ENCODE measurements at places on chromosomes 16 and 17.
A peak's percentile ranks its signal among the peaks of the same experiment; 100 is the strongest.

DNA sequence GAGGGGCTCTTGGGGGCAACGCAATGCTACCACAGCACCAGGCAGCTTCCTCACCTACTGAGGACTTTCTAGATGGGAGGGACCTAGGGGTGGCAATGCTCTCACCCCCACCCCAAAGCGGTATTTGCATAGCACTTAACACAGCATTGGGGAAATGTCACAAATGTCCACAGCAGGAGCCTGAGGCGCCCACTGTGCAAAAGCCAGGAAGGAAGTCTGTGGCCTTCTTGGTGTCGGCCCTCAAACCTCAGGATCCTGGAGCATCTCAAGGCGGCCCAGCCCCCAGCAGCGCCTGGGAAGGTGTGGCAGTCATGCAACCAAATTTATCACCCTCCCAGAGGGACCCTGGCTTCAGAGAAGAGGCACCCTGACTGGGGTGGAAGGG lies 45.3 kb downstream of the WNT3 start:
- DNase-seq, result no peak

- no peak for DNase-seq
Observed at GRCh38 chr16:24852281-24852721, 6.5 kb downstream of the SLC5A11 start.

GRCh38 chr17:42547001-42547461 lies 5.7 kb upstream of the HSD17B1 start:
- no peak for DNase-seq

- no peak for DNase-seq
Observed at GRCh38 chr17:81516439-81516838, 3.8 kb upstream of the ACTG1 start.

DNA sequence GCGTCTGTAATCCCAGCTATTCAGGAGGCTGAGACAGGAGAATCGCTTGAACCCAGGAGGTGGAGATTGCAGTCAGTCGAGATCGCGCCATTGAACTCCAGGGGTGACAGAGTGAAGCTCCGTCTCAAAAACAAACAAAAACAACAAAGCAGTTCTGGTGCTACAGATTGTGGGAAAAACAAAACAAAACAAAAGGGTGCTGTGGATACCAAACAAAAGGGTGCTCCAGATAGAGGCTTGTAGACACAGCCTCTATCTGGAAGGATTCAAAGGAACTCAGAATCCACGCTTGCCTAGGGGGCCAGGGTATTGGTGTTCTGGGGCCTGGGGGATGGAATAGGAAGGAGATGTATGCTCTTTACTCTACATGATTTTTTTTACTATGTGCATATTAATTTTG lies 2.5 kb downstream of the MYLK3 start:
- DNase-seq, result no peak

- no peak for DNase-seq
Observed at GRCh38 chr16:72621651-72622050, 426.3 kb downstream of the ZFHX3 start.

DNA sequence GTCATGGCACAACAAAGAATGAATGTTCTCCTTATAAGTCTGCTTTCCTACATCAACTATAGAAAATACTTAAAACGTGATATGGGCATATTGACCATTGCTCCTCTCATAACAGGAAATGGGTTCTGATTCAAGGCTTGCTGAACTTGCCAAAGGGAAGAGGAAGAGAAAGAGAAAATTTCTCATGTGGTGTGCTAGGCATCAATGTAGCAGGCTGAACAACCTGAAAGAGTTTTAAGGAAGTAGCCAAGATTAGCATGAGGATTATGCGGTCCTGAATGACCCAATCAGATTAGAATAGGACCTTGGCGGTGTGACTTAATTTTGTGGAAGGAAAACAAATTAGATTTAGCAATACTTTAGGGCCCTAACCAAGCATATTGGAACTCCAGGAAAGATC lies 617.7 kb upstream of the CDH11 start:
- no peak for DNase-seq

- DNase-seq, result no peak
Observed at GRCh38 chr17:31391496-31391949, at the start of gene RAB11FIP4. TSS of gene RAB11FIP4 (plus strand) at chr17:31391675. CDS start at chr17:31391853, 178 bp downstream.

DNA sequence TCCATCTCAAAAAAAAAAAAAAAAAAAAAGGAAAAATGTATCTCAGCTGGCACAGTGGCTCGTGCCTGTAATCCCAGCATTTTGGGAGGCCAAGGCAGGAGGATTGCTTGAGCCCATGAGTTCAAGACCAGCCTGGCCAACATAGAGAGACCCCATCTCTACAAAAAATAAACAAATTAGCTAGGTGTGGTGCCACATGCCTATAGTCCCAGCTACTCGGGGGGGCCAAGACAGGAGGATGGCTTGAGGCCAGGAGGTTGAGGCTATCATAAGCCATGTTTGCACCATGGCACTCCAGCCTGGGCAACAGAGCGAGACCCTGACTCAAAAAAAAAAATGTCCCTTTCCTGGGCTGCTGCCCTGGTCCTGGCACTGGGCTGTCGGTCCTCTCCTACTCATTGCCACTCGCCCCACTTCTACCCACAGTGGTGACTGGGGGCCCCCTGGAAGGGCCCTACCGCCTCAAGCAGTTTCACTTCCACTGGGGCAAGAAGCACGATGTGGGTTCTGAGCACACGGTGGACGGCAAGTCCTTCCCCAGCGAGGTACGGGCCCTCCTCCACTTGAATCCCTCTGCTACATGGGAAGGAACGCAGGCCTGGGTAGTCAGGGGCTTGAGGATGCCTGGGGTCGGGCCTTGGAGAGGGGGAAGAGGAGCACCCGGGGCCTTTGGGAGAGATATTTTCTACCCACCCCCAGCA lies 6.1 kb downstream of the CA7 start:
- no peak for DNase-seq

GRCh38 chr16:79093554-79093967 lies 507.0 kb downstream of the MAF start:
- peak; percentile 9 for DNase-seq

- no peak for DNase-seq
Observed at GRCh38 chr16:89828870-89829629, 775 bp downstream of the SPIRE2 start.

DNA sequence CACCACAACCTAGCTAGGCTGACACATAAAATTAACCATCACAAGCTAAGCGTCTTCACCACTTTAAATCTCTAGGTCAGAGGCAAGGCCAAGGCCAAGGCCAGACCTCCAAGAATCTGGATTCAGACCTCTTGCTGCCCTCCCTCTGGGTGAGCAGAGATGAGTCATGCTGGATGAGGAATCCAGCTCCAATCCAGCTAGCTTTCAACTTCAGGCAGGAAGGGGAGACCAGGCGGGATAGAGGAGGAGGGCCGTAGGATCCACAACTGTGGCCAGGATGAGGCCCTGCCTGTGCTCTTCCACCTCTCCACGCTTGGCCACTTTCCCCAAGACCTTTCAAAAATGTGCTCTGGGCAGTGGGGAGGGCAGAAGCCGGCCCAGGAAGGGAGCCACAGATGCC lies 14.7 kb downstream of the LRRC75A start:
- no peak for DNase-seq

DNA sequence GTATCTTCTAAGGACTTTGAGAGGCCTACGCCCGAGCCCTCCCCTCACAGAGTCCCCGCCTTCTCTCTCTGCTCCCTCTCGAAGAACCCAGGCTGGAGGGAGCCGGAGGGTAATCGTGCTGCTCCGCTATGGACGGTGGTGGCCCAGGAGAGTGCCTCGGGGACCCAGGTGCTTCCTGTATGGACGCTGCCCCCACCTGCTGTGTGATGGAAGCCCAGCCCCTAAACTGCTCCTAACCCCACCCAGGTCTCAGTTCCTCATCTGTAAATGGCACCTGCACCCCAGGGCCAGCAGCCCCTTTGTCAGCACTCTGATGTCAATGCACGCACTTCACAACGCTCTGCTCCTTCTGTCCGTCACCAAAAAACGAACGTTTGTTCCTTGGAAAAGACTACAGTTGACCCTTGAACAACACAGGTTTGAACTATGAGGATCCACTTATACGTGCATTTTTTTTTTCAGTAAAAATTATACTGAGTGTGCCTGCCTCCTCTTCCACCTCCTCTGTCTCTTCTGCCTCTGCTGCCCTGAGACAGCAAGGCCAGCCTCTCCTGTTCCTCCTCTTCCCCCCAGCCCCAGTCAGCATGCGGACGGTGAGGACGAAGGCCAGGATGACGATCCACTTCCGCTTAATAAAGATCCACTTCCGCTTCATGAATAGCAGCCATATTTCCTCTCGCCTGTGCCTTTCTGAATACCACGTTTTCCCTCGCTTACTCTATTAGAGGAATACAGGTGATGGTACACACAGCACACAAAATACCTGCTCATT lies 118.3 kb downstream of the BANP start:
- DNase-seq, result no peak

- DNase-seq, result no peak
Observed at GRCh38 chr17:79248843-79249493, 174.3 kb downstream of the ENGASE start.

DNA sequence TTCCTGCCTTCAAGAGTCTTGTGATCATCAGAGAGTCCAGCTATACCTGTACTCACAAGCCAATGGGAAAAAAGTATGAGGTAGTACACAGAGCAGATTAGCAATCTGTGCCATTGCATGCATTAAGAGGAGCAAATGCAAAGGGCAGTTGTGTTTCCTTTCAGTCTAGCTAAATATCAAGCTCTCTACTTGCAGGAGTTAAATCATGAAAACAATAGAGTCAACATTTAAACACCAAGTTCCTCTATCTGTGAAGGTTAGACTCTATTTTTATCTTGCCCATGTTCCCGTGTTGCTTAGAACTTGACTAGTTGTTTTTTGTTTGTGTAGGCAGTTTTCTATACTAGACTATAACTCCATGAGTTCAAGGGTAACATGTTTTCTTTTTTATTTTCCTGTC lies 4.7 kb upstream of the FAM20A start:
- DNase-seq, result no peak

- no peak for DNase-seq
Observed at GRCh38 chr16:74743668-74744299, 30.8 kb downstream of the FA2H start.

GRCh38 chr17:27904534-27905446 lies 11.6 kb upstream of the LYRM9 start:
- no peak for DNase-seq

- peak; percentile 50 for DNase-seq
Observed at GRCh38 chr17:40582328-40582901, 17.1 kb upstream of the CCR7 start.

- DNase-seq, result no peak
Observed at GRCh38 chr17:34680151-34680550, 100.8 kb downstream of the TMEM132E start.

DNA sequence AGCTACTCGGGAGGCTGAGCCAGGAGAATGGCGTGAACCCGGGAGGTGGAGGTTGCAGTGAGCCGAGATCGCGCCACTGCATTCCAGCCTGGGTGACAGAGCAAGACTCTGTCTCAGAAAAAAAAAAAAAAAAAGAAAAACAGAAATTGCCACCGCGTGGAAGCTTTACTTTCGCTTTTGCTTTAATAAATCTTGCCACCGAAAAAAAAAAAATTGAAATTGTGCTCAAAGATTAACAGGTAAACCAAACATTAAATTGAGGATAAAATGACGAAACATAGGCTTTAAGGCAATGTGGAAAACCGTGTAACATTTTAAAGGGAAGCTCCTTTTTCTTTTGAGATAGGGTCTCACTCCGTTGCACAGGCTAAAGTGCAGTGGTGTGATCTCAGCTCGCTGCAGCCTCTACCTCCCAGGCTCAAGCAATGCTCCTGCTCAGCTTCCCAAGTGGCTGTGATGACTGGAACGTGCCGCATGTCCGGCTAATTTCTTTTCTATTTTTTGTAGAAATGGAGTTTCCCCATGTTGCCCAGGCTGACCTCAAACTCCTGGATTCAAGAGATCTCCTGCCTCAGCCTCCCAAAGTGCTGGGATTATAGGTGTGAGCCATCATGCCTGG lies 40.1 kb downstream of the ZNF276 start:
- DNase-seq, result no peak

DNA sequence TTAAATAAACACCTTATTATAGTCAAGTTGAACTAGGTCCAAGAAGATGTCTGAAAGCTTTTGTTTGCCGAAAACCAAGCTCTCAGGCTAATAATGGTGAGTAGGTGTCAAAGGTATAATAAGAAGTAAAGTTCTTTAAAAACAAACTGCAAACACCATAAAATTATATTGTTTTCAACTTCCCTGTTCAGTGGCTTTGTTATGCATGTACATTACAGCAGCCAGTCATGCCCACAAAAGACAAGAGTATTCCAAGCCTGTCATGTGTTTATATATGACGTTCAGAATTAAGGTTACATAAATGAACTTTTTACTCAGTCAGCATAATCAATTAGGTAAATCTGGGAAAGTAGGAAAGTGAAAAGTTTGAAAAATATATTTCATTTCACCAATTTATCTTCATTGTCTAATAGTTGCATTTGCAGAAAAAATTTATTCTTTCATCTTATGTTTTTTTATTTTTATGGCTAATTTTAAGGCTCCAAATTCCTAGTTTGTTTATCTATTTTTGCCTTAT lies 928.7 kb upstream of the SOX9 start:
- no peak for DNase-seq

GRCh38 chr16:64295466-64295865 lies 826.4 kb downstream of the CDH11 start:
- DNase-seq, result no peak

DNA sequence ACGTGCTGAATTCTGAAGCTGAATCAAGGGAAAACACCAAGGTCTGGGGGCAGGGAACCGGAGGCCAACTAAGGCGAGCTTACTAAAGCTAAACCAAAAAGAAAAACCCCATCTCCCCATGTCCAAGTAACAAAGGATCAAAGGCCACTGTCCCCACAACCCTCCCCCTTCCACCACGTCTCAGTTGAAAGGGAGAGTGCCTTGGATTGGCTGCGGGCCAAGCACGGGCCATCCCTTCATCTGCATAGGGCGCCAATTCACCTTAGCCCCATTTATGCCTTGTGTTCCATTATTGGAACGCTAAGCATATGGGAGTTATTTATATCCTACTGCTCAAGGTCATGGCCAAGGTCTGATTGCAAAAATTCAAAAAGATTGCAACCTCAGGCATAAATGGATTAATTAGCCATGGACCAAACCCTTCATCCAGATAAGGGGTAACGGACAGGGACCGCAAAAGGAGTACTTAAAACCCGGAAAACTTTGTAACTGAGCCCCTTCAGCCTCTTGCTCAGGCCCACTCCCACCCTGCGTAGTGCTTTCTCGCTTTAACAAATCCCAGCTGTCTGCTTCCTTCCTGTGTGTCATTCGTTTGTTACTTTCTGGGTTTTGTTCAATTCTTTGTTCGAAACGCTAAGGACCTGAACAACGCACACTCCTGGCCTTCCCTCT lies 740 bp upstream of the ATP6V0D1 start:
- peak; percentile 21 for DNase-seq

Data from stimulated activated CD4-positive, alpha-beta T cell treated with anti-CD3 and anti-CD28 coated beads, Interleukin-4, amount 100 ng/mL, for 4 hours (primary cell).